ENCODE measurements at places on chromosomes 7 and 10.
A peak's percentile ranks its signal among the peaks of the same experiment; 100 is the strongest.

DNA sequence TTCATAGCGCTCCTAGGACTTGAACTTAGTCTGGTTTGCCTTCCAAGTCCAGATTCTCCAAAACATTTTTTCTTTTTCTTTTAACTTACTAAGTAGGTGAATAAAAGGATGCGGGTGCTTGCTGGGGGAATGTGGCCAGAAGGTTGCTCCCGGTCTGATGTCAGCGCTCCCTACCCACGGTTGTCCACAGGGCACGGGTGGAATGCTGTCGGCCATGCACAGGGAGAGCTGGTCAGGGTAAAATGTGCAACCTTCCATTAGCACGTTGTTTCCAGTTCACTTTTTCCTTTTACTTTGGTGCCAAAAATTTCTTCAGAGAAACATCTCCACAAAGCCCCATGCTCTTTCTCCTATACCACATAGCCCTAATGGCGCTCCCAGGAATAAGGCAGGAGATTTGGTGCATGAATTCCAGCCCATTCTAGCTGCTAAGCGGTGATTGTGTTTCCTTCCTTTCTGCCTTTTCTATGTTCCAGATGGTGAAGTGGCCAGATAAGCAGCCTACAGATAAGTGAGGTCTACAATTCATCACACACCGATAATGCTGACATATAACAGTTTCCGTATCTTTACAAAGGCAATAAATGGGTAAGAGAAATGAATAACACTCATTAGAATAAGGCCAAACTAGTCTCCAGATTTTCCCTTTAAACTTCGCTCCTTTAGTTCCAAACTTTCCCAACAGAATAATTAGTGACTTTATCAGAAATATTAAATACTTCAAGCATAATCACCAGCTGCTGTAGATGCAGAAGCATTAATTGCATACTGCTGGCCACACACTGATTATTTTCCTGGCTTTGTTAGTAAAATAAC lies 138.3 kb upstream of the FGFR2 start:
- no peak for DNase-seq

GRCh38 chr7:30083334-30083733 lies 51.5 kb upstream of the MTURN start:
- DNase-seq: no peak

GRCh38 chr7:102098986-102099385 lies 187.7 kb upstream of the SH2B2 start:
- DNase-seq: no peak

GRCh38 chr10:84241185-84241790 lies at the start of gene LRIT1:
Gene LRIT1, minus strand, starts transcription at chr10:84241546. Its CDS starts 107 bp downstream, at chr10:84241439.
- no peak for DNase-seq

GRCh38 chr10:93175490-93175889 lies 101.8 kb downstream of the CYP26A1 start:
- no peak for DNase-seq

- peak; percentile 43 for DNase-seq
Measured at GRCh38 chr10:99329304-99329553, at the start of gene CNNM1. Gene CNNM1, plus strand, starts transcription at chr10:99329356. Its CDS starts 32 bp downstream, at chr10:99329388.

DNA sequence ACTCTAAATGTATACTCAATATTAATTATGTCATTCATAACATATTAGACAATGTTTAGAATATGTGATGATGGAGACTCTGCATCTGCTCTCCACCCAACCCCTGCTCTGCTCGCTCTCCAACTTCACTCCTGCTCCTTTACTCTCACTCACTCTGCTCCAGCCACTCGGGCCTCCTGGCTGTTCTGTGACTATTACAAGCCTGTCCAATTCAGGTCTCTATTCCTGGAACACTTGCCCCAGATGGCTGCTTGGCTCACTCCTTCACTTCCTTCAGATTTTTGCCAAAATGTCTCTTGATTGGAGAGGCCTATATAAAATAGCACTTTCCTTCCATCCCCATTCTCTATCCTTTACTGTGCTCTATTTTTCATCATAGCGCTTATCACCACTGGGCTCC lies 84.8 kb downstream of the HBP1 start:
- no peak for DNase-seq

GRCh38 chr10:78406648-78407008 lies 373.0 kb downstream of the RPS24 start:
- DNase-seq: no peak

- DNase-seq: no peak
Measured at GRCh38 chr7:27602766-27603165, 59.9 kb downstream of the HIBADH start.

DNA sequence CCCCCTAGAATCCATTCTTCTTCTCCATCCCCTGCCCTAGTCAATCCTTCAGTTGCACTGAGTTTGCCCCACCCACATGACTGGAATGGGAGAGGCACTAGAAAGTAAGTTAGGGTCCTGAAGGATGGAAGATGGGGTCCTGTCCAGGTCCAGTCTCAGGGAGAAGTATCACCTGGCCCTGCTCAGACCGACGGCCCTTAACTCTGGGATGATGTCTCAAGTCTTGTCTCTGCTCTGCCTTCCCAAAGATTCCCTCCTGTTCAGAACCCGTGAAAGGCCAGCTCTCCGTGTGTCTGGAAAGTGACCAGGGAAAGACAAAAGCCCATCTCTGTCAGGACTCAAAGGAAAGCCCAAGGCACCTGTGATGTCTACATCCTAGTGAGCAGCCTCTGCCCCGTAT lies 88.8 kb downstream of the OAT start:
- DNase-seq: peak; percentile 8

GRCh38 chr10:4840151-4840550 lies 14.1 kb downstream of the AKR1E2 start:
- no peak for DNase-seq

GRCh38 chr10:132356621-132357195 lies 24.7 kb downstream of the LRRC27 start:
- DNase-seq: no peak

- peak; percentile 72 for DNase-seq
Measured at GRCh38 chr10:15167411-15168290, 842 bp downstream of the NMT2 start.

GRCh38 chr7:34133983-34134782 lies 228.8 kb downstream of the BMPER start:
- DNase-seq: no peak

DNA sequence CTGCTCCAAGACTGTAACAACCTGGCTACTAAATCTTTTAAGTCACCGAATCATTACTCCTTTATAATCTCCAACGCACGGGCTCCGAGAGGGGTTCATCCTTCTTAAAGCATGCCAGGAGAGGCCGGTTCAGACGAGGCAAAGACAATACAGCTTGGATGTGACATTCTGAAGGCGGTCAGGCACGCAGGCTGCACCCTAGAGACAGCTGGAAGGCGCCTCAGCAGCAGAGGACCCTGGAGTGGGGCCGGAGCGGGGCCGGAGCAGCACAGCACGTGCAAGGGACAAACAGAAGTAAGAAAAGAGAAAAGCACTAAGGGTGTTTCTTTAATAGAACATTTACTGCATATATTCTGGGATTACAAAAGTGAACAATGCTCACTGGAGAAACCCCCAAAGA lies 97.8 kb upstream of the PPP2R2D start:
- DNase-seq: no peak

- DNase-seq: no peak
Measured at GRCh38 chr7:119572132-119572531, 700.8 kb upstream of the KCND2 start.

DNA sequence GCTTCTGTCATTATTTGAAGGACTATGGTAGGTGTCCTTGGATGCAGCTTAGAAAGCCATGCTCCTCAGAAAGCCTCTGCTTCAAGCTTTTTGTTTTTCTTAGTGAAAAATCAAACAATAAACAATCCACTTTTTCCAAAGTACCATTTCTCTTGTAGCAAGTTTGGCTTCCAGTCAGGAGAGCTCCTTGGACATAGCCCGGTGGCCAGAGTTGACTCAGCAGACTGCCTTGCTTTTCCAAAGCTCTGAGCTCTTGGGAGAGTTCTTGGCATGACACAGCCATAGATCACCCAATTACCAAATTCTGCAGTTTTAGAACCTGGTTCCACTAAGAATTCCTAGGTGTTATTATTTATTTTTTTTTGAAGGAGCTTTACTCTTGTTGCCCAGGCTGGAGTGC lies 189.4 kb upstream of the MTPN start:
- no peak for DNase-seq

- no peak for DNase-seq
Measured at GRCh38 chr7:75658802-75659201, 79.9 kb downstream of the HIP1 start.

DNA sequence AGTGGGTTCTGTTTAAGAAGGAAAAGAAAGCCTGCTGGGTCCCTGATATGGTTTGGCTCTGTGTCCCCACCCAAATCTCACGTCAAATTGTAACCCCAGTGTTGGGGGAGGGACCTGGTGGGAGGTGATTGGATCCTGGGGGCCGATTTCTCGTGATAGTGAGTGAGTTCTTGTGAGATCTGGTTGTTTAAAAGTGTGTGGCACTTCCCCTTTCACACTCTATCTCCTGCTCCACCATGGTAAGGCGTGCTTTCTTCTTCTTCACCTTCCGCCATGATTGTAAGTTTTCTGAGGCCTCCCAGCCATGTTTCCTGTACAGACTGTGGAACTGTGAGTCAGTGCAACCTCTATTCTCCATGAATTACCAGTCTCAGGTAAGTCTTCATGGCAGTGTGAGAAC lies 42.6 kb downstream of the INPP5A start:
- DNase-seq: no peak

DNA sequence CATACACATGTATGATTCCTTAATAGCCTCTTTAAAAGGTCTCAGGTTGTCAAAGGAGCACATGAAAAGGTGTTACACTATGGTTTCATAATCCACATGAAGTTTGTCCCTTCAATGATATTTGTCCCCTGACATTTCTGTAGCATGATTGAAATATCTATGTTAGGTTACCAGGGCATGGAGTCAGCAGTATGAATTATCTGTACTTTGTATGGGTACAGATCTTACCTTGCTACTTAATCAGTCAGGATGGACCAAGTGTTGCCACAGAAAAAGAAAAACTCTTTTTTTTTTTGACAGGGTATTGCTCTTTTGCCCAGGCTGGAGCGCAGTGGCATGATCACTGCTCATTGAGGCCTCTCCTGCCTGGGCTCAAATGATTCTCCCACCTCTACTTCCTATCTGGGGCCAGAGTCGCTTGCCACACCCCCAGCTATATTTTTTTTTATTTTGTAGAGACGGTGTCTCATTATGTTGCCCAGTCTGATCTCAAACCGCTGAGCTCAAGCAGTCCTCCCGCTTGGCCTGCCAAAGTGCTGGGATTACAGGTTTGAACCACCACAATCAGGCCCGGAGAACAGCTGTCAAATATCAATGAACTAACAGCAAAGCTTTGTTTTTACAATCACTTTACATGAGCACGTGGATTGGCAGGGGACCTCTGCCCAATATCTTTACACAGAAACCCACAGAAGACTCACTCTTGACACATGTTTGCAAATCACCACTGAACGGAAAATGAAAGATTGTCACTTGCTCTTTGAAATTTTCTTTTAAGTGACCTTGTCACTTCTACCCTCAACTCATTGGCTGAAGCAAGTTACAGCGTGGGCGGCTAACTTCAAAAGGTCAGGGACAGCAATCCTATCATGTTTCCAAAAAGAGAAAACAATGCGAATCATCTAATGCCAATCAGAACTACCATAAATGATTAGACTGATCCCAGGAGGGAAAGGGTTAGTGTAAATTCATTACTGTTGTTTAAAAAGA lies 140.2 kb downstream of the PRKG1 start:
- no peak for DNase-seq

GRCh38 chr7:6416516-6417145 lies 31.1 kb downstream of the DAGLB start:
- no peak for DNase-seq

- no peak for DNase-seq
Measured at GRCh38 chr10:99524050-99524666, 8.6 kb upstream of the NKX2-3 start.

DNA sequence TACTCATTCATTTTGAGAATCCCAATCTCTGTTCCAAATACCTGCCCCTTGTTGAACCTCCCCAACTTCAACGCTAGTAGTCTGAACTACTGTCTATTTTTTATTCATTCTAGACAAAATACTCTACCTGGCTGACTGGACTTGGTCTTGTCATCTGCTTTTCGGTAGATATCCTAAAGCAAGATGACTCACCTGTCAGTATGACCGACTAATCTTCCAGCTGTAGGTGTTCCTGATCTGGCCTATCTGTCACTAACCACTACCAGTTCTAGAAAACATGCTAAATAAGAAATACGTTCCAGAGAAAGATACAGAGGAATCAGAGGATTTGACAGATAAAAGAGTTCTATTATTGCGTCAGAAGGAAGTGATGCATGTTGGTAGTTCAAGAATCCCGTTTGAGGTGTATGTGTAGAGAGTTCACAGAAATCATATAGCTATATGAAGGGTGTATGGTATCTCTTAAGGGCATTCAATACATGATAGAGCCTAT lies 81.1 kb downstream of the IDE start:
- no peak for DNase-seq

- no peak for DNase-seq
Measured at GRCh38 chr10:111934931-111935330, 248.6 kb downstream of the GPAM start.

DNA sequence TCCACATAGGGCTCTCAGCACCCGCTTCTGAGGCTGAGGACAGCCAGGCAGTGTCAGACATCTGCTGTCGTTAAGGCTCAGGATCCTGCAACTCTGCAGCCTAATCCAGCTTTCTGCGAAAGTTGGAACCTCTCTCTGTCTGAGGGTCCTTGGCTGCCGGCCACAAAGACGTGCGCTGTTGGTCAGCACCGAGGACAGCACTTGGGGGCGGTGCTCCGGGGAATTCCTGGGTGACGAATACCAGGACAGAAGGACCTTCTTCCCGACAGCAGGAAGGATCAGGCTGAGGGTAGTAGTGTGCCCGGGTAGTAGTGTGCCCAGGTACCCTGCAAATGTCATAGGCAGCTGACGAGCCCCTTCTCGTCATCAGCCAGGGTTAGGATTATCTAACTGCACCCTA lies 16.0 kb upstream of the RASGEF1A start:
- no peak for DNase-seq

- peak; percentile 86 for DNase-seq
Measured at GRCh38 chr10:78972947-78973900, 95.5 kb upstream of the ZMIZ1 start.

- DNase-seq: no peak
Measured at GRCh38 chr10:132536241-132536876, 1.2 kb upstream of the INPP5A start.

DNA sequence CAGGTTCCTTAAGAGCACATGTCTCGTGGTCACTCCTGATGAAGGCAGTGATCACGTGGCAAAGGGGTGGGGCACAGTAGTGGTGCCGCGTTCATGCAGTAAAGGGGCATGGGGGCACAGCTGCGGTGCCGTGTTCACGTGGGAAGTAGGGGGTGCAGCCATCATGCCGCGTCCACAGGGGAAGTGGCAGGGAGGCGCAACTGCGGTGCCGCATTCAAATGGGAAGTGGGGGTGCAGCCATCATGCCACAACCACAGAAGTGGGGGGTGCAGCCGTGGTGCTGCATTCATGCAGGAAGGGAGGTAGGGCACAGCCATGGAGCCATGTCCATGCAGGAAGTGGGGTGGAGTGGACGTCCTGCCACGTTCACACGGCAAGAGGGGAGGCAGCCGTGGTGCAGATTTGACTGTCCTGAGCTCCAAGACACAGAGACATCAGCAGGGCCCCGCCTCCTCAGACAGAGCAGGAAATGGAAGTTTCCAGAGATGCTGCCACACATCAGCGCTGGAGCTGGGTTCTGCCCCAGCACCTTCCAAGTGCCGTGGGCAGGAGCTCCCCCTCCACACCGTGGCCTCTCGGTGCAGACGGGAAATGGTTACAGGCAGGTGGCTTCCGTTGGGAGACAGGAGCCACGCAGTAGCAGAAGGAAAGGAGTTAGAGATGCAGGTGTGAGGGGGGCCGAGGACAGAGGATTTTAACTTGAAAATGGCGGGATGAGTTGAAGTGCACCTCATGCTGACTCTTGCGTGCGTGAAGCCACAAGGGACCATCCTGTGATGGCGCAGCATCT lies 95.0 kb upstream of the DDC start:
- DNase-seq: peak; percentile 92
